ENCODE measurements at places on chromosomes 4 and X.

GRCh38 chr4:162010362-162010761 is 153.4 kb downstream of the FSTL5 start:
- no peak for DNase-seq

DNA sequence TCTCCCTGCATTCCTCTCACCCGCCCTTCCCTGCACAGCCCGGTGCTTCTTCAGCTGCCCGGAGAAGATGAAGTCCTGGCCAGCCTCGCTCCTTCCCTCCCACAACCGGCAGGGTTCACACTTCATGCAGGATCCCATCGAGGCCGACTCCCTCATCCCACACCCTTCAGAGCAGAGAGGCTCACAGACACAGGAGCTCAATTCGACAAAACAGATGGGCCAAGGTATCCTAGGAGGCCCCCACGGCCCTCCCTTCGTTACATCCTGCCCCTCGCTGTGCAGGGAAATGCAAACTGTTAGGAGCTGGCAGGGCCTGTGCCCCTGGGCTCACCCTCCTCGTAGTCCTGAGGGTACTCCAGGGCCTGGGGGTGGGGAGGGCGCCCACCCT is 238.1 kb downstream of the DHRSX start:
- no peak for DNase-seq

DNA sequence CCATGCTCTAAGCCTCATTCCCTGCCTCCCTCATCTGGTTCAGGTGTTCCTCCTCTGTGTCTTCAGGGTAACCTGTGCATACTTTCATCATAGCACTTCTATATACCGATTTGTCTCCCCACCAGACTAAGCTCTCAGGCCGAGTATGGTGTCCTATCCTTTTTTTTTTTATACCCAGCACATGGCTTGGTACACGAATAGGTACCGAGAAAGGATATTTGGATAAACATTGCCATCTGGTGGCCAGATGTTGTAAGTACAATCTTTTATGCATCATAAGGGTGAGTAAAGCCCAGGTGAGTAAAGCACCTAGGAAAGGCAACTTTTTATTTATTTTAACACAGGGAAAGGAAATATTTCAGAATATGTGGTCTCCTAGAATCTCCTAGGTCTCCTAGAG is 68.4 kb downstream of the MID2 start:
- DNase-seq: peak; percentile 21

DNA sequence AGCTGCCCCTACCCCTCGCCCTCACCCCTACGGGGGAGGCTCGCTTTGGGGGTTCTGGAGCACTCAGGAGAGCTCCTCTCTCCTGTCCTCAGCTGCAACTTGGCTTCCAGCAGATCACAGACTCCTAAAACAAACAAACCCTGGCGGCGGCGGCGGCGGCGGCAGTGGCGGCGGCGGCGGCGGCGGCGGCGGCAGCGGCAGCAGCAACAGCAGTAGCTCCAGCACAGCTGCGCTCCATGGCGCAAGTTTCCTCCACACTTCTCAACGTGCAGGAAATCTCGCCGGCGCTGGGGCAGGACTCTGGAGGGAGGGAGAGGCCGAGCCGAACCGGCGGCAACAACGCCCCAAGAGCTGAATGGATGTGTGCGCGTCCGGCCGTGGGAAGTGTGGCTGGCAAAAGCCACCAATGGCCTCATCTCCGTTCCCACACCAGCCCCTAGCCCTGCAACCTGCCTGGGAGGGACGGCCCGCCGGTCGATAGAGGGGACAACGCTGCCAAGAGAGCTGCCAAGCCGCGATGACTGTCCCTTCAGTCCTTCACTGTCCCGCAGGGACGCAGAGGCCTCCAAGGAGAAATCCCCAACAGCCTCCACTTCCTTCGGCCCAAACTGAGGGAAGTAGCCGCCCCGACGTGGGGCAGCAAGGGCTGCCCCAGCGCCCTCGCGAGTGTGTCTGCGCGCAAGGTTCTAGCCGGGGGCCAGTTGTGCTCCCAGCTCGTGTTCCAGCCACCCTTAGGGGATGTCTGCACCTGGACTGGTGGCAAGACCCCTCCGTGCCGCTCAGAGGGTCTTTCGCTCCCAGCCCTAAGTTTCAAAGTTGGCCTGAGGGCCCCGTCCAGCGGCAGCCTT is 775 bp downstream of the SHROOM4 start:
- peak; percentile 40 for DNase-seq

- no peak for DNase-seq
These were observed 36.4 kb upstream of the MAN2B2 start for GRCh38 chr4:6538575-6538974.

DNA sequence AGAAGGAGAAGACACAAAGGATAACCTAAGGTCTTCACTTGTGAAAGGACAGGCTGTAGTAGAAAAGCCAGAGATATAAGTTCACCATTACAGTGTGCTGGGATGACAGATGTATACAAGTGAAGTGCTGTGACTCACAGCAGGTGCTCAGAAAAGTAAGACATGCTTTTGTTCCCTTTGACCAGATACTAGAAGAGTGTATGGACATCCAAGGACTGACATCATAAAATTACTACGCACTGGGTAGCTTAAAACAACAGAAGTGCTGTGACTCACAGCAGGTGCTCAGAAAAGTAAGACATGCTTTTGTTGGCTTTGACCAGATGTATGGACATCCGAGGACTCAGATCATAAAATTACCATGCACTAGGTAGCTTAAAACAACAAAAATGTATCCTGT is 61.6 kb upstream of the BTC start:
- DNase-seq: no peak

DNA sequence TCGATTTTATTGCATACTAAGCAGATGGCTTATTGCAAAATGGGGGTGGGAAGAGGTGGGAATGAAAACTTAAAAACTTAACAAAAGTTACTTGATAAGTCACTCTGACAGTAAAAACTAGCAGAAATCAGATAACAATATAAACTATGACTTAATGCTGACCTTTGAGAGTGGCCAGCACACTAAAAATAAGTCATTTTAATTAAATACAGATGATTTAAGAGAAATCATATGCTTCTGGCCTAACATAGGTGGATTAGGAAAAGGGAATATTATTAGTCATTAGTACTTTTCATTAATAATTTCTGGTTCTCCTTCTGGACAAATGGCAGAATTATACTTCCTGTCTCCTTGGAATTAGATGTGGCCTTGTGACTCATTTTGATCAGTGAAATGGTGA is 756.7 kb downstream of the PCDH19 start:
- no peak for DNase-seq

DNA sequence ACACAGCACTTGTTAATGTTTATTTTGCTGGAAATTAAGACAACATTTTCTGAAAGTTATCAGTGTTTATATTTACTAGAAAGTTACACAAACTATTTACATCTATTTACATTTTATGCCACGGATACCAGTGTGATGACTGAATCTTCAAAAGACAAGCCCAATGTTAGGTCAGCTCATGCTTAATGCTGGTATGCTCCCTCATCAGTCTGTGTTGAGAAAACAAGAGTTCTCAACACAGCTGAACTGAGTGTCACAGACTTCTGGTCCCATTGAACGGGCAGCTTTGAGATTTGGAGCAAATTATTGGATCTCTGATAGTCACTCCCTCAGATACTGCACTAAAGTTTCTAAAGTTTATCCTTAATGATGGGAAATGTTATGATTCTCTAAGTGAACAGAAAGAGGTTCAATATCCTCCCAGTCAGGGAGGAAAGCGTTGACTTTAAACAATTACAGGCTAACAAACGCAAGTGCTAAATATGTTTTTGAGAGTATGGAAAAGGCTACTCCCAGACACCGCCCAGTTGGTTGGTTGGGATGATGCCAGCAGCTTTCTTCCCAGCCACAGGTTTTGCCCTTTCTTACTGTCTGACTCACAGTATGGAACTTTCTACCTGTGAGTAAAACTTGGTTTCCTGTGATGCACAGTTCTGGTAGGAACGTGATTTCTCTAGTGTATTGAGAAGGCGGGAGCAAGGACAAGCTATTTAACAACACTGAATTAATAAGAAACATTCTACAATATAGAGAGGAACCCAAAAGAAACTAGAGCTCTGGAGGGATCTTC is 1293.6 kb upstream of the TENM3 start:
- DNase-seq: no peak

- DNase-seq: no peak
These were observed 34.3 kb upstream of the ANTXR2 start for GRCh38 chr4:80107374-80107773.

DNA sequence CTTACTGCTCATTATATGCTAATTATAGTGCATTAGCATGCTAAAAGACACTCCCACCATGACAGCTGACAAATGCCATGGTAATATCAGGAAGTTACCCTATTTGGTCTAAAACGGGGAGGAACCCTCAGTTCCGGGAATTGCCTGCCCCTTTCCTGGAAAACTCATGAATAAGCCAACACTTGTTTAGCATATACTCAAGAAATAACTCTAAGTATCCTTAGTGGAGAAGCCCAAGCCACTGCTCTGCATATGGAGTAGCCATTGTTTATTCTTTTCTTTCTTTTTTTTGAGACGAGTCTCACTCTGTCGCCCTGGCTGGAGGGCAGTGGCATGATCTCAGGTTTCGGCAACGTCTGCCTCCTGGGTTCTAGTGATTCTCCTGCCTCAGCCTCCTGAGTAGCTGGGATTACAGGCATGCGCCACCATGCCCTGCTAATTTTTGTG is 15.5 kb downstream of the NUDT6 start:
- DNase-seq: no peak

GRCh38 chr4:53103481-53103880 is 241.4 kb downstream of the RASL11B start:
- no peak for DNase-seq

DNA sequence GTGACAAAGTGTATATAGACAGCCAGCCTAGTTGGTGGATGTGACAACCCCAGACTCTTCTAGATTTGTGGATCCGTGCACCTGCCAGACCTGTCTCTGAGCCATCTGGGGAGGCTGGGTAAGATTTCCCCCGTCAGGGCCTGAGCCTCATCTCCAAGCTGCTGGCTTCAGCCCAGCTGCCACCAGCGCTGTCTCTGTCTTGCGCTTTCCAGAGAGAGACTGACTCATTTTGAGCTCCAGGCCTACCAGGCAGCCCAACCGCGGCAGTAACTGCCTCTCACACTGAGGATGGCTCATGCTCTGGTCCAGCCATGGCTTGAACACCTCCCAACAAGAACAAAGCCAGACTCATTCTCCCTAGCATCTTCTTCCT is 26.4 kb downstream of the NOP14 start:
- no peak for DNase-seq

GRCh38 chr4:54056360-54056759 is 8.0 kb downstream of the CHIC2 start:
- DNase-seq: no peak

GRCh38 chrX:42832764-42833549 is 55.0 kb upstream of the PPP1R2C start:
- DNase-seq: no peak

All from AG08396 (cell line).